Iris pigment epithelial cell (primary cell): ENCODE measurements at places on chromosomes 11 and 22.

- DNase-seq: no peak
These were observed 500.4 kb downstream of the MIAT start for GRCh38 chr22:27157666-27158370.

GRCh38 chr11:19769820-19770219 lies 57.2 kb downstream of the NAV2 start:
- peak; percentile 65 for DNase-seq

DNA sequence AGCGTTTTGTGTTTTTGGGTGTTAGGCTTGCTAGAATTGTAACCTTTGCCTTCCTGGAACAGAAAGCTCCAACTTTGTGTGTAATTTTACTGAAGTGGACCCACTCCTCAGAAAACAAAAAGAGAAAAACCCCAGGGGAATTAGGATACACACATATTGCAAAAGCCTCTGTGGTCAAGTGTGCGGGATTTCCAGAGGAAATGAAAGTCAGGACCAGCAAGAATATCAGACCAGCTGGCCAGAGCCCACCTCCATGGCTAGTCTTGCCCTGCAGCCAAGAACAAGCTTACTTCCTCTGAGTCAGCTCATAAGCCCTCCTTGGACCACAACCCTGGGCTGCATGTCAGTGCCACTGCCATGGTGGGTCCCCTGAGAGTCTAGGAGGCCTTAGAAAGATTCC lies 37.0 kb upstream of the FTH1 start:
- DNase-seq: peak; percentile 95

DNA sequence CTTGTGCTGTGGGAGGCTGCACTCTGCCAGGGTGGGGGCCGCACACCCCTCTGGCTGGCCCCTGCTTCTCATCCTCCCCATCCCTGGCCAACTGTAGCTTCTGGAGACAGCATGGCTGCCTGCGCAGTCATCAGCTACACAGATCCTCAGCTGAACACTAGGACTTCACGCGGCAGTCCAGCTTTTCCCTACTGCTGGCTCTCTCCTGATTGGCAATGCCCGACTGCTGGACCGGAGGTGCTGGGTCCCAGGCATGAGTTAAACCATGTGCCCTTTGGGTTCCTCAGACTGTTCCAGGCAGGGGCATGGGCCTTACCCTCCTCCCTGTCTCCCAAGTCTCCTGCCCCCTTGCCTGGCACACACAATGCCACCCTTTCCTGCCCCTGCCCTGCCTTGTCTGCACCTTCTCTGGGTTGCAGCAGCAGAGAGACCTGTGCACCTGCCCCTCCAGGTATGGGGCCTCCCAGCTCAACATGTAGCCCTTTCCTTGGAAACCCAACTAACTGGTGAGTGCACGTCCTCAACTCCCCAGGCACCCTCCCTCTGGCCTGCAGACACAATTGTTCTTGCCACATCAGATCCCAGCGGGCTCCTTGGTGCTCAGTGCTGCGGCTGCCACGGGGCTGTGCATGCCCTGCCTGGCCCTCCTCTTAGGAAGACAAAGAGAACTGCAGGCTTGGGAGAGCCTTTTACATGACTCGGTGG lies 1039.2 kb downstream of the TBC1D22A start:
- DNase-seq: no peak

- peak; percentile 22 for DNase-seq
These were observed 87.2 kb downstream of the KCNC1 start for GRCh38 chr11:17821648-17822400.
